ENCODE measurements at places on chromosomes 1 and 21.

- no peak for DNase-seq
Observed at GRCh38 chr1:101165532-101165931, 71.3 kb upstream of the S1PR1 start.

- no peak for DNase-seq
Observed at GRCh38 chr1:241142493-241142892, 214.5 kb downstream of the RGS7 start.

GRCh38 chr1:101000131-101000873 is 25.3 kb downstream of the DPH5 start:
- DNase-seq, result peak; percentile 31

GRCh38 chr1:64251971-64252370 is 48.5 kb downstream of the UBE2U start:
- DNase-seq, result no peak

- peak; percentile 37 for DNase-seq
Observed at GRCh38 chr1:185837711-185838110, 103.5 kb downstream of the HMCN1 start.

DNA sequence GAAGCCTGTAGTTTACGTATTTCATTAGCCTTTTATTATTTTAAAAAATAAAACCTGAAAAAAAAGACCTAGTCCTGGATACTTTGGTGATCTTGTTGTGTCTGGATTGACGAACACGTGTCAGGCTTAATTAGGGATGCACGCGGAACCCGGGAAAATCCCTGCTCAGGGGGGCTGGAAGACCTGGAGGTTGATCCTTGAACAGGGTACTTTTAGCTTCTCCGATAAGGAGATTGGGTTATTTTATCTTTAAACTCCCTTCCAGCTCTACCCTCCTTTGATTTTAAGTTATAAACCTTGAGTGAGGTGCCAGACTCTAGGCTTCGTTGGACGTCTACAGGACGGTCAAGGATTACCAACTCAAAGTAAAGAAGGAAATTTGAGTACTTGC is 552 bp upstream of the ZNF691 start:
- no peak for DNase-seq

- no peak for DNase-seq
Observed at GRCh38 chr1:201686714-201687455, 142.1 kb upstream of the IPO9 start.

GRCh38 chr1:64136752-64137411 is 66.5 kb upstream of the UBE2U start:
- peak; percentile 94 for DNase-seq

DNA sequence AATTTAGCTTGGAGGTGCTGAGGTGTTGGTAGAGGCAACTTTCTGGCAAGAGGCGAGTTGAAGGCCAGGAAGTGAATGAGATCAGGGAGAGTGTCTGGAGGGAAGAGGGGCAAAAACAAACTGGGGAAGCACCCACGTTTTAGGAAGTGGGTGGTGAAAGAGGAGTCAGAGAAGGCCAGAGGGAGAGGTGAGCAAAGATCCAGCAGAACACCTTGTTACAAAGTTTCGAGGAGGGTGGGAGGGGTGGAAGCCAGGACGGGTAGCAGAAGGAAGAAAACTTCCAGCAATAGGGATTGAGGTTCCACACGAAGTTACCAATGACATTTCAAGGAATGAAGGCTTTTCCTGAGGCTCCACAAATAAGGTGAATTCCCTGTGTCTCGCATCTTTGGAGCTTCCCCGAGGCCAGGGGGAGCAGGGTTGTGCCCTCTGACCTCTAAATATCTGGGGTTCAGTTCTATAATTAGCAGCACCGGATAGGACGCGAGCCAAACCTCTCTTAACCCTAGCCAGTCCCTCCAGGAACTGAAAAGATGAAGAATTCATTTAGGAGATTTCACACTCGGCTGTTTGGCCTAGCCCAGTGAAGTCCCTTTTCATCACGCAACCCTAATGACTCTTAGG is 578 bp upstream of the SESN2 start:
- DNase-seq, result no peak

- DNase-seq, result no peak
Observed at GRCh38 chr21:45875881-45876280, 105.7 kb upstream of the COL6A1 start.

- DNase-seq, result no peak
Observed at GRCh38 chr1:37705399-37705798, 13.1 kb downstream of the CDCA8 start.

DNA sequence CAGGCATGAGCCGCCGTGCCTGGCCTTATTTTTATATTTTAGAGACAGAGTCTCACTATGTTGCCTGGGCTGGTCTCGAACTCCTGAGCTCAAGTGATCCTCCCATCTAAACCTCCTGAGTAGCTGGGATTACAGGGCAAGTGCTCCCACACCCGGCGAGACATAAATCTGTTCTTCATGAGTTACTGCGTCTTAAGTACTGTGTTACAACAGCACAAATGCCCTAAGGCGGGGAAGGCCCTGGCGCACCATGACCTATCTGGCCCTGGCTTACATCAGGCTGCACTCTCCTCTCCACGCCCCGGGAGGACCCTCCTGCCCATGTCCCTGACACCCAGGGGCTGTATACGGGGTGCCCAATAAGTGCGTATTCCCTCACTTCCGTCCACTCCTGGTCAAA is 4.3 kb downstream of the GPR153 start:
- DNase-seq, result no peak

DNA sequence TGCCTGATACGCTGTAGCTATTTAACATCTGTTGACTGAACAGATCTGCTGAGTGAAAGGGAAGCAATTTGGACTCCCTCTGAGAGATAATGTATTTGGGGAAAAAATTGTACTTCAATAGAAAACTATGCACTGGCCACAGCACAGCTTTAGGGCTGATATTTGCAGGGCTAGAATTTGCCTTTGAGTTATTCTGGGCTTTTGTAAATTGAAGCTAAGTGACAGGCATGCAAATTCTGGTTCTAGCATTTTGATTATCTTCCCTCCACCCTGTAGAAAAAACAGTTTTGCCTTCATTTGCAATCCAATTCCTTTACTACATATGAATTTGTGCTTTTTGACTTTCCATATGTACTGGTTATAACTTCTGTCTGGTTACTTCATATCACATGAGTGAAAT is 7.9 kb downstream of the KYAT3 start:
- DNase-seq, result no peak

DNA sequence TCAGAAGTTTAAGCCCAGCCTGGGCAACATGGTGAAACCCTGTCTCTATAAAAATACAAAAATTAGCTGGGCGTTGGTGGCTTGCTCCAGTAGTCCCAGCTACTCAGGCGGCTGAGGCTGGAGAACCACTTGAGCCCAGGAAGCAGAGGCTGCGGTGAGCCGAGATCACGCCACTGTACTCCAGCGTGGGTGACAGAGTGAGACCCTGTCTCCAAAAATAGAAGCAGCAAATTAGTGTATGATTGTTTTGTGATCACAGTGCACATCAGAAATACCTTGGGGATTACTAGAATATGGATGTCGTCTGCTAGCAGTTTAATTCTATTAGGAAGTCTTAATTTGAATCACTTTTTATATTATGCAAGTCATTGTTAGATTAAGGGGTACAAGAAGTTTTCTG is 59.0 kb downstream of the ZBTB17 start:
- no peak for DNase-seq

DNA sequence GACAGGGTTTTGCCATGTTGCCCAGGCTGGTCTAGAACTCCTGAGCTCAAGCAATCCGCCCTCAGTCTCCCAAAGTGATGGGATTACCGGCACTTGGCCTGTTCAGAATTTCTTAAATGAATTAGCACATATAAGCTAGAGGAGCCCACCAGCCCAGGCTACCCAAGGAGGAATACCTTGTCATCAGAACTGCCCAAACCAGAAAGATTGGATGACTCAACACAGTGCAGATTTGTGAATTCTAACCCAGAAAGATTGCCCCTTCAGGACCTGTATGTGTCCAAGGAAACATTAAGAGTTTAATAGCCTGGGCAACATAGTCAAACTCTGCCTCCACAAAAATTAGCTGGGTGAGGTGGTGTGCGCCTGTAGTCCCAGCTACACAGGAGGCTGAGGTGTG is 14.0 kb upstream of the LIN9 start:
- DNase-seq, result no peak

GRCh38 chr1:67213164-67213563 is 46.9 kb downstream of the IL23R start:
- DNase-seq, result peak; percentile 17

- DNase-seq, result no peak
Observed at GRCh38 chr1:174939775-174940545, 59.8 kb upstream of the CACYBP start.

GRCh38 chr1:93615582-93616150 is 66.0 kb downstream of the BCAR3 start:
- peak; percentile 77 for DNase-seq

DNA sequence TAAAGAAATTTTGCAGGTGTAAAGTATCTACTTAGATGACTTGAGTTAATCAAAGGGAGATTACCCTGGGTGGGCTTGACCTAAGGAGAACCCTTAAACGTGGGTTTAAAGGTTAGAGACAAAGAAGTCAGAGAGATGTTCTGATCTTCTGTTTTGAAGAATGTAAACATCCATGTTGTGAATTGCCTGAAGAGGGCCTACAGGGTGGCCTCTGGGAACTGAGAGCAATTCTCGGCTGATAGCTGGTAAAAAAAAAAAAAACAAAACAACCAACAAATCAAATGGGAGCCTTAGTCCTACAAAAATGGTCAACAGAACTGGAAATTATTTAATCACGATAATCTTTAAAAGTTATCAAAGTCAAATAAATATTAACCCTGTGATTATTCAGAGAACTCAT is 89.4 kb upstream of the BCL10 start:
- no peak for DNase-seq

- DNase-seq, result no peak
Observed at GRCh38 chr1:67094191-67094590, 40.2 kb upstream of the SLC35D1 start.

- no peak for DNase-seq
Observed at GRCh38 chr1:27535386-27535785, 45.4 kb upstream of the WASF2 start.

DNA sequence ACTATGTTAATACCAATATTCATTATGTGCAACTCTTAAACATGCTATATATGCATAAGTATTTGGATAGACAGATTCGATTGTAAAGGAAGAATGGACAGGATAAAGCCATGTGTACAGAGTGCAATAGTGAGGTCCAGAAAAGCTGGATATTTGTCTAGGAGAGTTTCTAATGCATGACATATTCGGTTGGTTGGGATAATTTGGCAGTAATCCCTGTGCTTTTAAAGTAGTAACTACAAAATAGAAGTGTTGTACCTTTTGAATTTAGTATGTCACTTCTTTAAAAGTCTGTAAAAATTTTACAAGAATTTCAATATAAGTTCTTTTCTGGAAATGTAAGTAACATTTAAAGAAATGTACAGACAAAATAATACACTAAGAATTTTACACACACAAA is 774.5 kb downstream of the USP25 start:
- DNase-seq, result no peak

DNA sequence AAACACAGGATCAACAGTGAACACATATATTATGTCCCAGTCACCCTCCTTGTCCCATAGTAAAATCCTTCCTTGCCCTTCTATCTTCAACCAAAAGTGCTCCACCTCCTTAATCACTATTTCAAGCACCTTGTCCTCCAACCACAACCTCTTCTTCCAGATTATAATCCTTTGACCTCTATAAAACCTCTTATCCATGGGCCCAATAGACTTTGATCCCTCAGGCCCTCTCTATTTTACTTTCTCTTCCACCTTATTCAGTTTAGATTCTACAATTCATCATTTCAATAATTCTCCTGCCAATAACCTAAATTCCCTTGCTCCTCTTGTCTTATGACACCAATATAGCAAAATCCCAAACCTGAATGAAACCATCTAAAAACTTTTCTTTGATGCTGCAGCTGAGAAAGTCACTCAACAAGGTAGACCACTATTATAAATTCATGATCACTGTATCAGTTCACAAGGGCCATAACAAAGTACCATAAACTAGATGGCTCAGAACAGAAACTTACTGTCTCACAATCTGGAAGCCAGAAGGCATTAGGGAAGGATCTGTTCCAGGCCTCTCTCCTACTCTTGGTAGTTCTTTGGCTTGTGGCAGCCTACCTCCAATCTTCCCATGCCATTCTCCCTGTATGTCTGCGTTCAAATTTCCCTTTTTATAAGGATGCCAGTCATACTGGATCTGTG is 24.8 kb downstream of the EPS15 start:
- DNase-seq, result no peak
